ENCODE measurements at places on chromosomes 2 and 18. TPM values are rescaled to one million over a fixed set of nuclear protein-coding genes. Genes with fewer than 3 reads are reported as not detected.

The NAPG gene
- total RNA-seq, result 39.6 TPM

The ANKRD30BL gene
- total RNA-seq, result 0.14 TPM

The SERPINB8 gene
- 42.7 TPM for total RNA-seq

The PAX8 gene
- total RNA-seq, result 2.9 TPM

The SPOPL gene
- 13.3 TPM for total RNA-seq

The ZNF519 gene
- 9.6 TPM for total RNA-seq

The NBAS gene
- 77.7 TPM for total RNA-seq

The TTN gene
- under 0.01 TPM for total RNA-seq

The OTX1 gene
- total RNA-seq, result not detected

The SCG2 gene
- 5.3 TPM for total RNA-seq

The CHRNG gene
- total RNA-seq, result not detected

The ALPI gene
- total RNA-seq, result not detected

The NGEF gene
- total RNA-seq, result 0.57 TPM

The SDC1 gene
- total RNA-seq, result 7.9 TPM

The CCDC74A gene
- total RNA-seq, result 5.9 TPM

The CTAGE1 gene
- total RNA-seq, result not detected

The NOL4 gene
- not detected for total RNA-seq

The LANCL1 gene
- 43.7 TPM for total RNA-seq

The PLEK gene
- not detected for total RNA-seq

The CYS1 gene
- 0.14 TPM for total RNA-seq

The C1GALT1C1L gene
- 0.29 TPM for total RNA-seq

The ERCC3 gene
- total RNA-seq, result 45.5 TPM

The ARHGEF4 gene
- total RNA-seq, result 1.0 TPM

The GPR148 gene
- not detected for total RNA-seq

The LRRC30 gene
- not detected for total RNA-seq

The MZT2A gene
- 85.6 TPM for total RNA-seq

The RAB3GAP1 gene
- 65.9 TPM for total RNA-seq

The OTOS gene
- total RNA-seq, result not detected

The SLC30A3 gene
- total RNA-seq, result not detected

The COMMD1 gene
- total RNA-seq, result 34.6 TPM

The SP140L gene
- 13.8 TPM for total RNA-seq

The RAB17 gene
- total RNA-seq, result 0.22 TPM

The MC5R gene
- total RNA-seq, result not detected

The TOGARAM2 gene
- under 0.01 TPM for total RNA-seq

The DNAJC27 gene
- 7.7 TPM for total RNA-seq

The ZBTB7C gene
- under 0.01 TPM for total RNA-seq

The NT5DC4 gene
- total RNA-seq, result not detected

The NFATC1 gene
- total RNA-seq, result 3.7 TPM

The TUBB8B gene
- total RNA-seq, result not detected

The COL3A1 gene
- total RNA-seq, result 7,536 TPM

The NXPH2 gene
- total RNA-seq, result not detected

Data from placental pericyte (primary cell).